ENCODE measurements at places on chromosomes 5 and 9.

DNA sequence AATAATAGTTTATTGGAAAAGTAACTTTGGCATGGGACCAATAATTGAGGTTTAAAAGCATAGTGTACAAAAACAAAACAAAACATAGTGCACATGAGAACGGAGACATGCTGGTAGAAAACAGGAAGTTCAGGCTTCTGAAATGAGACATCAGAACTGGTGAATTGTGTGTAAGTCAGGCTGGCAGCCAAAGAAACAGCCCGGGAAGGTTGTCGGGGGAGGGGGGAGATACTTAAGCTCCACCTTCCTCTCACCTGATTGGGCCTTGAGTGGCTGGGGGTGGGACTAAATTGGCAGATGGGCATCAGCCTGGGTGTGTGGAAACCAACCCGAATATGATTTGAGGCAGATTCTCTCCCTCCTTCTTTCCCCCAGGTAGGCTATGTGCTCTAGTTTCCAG lies 256.3 kb downstream of the SMARCA2 start:
- DNase-seq, result no peak

DNA sequence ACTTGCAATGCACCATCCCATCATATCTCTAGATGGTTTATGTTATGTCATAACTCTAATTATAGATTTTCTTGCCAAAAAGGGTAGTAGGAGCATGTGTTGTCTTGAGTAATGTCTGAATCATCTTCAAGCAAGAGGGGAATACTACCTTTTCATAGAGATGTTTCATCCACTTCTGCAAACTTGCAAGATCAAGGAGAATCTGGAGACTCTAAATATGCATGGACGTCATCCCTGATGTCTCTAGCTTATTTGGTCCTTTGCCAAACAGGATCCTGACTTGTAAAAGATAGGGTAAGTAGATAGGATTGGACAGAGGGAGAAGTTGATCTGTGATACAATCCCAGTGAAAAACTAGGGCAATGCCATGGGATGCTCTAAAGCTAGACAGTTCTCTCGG lies 246.5 kb downstream of the DMRTA1 start:
- no peak for DNase-seq

DNA sequence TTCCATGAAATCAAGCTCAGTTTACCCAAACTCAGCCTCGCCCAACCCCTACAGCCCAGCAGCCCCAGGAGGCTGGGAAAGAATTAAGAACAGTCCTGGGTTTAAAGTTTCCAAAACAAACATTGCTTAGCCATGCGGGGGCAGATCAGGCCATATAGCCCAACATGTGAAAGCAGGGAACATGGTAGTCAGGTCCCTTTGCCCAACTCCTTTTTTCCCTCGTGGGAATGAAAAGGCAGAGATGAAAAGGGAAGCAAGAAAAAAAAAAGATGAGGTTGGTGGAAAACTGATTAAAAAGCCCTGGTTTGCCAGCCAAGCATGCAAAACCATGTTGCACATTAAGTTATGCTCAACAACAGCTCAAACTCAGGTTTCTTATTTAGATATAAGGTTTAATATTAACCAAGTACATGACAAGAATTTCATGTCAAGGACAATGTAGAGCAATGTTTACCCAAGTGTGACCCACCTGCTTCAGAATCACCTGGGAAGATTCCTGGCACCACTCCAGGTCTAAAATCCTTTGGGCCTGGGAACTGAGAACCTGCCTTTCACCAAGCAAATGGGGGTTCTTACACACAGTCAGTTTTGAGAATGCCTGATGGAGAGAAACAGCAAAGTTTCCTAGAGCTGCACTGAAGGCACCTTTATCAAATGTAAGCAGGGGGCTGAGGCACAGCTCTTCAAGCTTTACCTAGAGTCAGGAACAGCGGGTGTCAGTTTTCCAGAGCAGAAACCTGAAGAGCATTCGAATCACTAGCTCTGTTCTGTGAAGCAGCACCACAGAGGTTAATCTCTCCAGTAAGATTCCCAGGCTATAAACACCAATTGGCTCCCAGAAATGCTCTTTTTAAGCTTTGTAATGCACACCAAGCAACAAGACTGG lies 1.7 kb downstream of the FREM1 start:
- DNase-seq, result no peak

DNA sequence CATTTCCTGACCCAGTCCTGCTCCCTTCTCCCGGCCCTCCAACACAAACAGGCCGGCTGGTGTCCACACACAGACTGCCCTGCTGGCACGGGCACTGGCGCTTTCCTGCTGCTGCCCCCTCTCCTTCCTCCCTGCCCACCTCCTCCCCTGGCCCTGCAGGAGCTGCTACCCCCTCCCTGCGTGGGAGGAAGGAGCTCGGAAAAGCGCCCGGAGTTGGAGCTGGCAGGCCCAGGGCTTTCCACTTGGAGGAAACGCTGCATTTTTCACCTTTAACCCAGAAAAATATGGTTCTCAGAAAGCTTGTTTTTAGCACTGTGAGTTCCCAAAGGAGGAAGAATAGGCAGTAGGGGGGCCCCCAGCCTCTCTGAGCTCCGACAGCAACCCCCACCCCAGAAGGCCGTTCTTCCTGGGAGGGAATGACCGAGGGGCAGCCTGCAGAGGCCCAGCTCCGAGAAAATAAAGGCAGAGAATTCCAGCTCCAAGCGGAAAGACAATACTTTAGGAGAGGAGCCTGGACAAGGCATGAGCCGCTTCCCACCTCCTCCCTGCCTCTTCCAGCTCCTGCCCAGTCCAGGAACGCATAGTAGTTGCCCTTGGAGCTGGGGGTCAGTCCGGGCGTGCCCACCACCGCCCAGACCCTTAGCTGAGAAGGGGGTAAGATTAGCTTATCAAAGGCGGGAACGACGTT lies 88.9 kb downstream of the LIFR start:
- no peak for DNase-seq

DNA sequence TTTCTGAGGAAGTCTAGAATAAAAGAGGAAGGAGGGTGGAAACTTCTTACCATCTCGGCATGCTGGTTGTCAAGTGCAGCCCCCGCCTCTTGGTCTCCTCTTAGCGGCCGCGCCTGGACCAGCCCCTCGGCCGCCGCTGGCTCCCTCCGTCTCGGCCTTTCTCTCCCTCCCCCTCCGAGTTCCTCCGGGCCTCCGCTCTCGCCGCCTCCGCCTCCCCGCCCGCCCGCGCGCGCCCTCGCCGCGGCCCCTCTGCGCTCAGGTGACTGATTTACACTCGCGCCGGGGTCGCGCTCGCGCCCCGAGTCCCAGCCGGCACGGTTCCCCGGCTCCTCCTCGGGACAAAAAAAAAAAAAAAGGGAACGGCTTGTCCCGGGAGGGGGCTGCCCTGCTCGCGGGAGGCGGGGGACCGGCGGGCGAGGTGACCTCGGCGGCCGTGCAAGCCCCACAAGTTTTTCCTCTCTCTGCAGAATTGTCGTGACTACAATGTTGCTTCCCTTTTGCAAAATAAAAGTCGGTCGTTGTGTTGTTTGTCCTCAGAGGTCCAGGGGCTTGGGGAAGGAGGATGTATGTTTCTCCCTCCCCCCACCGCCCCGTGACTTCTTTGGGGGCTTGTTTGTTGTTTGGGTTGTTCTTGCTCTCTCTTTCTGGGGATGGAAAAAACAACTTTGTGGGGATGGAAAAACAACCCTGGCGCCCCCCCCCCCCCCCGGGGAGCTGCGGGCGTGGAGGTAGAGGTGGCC lies at the start of gene BNC2:
Gene BNC2 (minus strand): TSS at position 75 of the 740 bp plus-strand sequence. CDS start 22 bp downstream, at position 53.
- DNase-seq, result no peak

GRCh38 chr9:135380311-135380960 lies 99.1 kb upstream of the PPP1R26 start:
- DNase-seq, result no peak

GRCh38 chr5:2153802-2154201 lies 271.1 kb upstream of the IRX4 start:
- no peak for DNase-seq

GRCh38 chr5:79509244-79509885 lies 4.6 kb downstream of the HOMER1 start:
- no peak for DNase-seq

- DNase-seq, result no peak
Measured at GRCh38 chr9:136312436-136312835, 8.5 kb upstream of the CCDC187 start.

GRCh38 chr5:72380492-72381274 lies 60.5 kb downstream of the PTCD2 start:
- DNase-seq, result no peak

- no peak for DNase-seq
Measured at GRCh38 chr5:107673039-107673367, 2.3 kb upstream of the EFNA5 start.

DNA sequence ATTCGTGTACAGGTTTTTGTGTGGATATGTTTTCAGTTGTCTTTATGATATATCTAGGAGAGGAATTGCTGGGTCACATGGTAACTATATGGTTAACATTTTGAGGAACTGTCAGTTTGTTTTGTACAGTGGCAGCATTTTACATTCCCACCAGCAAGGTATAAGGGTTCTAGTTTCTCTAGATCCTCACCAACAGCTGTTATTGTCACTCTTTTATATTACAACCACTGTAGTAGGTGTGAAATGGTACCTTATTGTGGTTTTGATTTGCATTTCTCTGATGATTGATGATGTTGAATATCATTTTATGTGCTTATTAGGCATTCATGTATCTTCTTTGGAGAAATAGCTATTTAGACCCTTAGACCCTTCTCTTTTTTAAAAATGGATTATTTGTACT lies 82.9 kb downstream of the CCDC171 start:
- DNase-seq, result no peak

- no peak for DNase-seq
Measured at GRCh38 chr5:14395411-14395810, 186.2 kb upstream of the OTULINL start.

DNA sequence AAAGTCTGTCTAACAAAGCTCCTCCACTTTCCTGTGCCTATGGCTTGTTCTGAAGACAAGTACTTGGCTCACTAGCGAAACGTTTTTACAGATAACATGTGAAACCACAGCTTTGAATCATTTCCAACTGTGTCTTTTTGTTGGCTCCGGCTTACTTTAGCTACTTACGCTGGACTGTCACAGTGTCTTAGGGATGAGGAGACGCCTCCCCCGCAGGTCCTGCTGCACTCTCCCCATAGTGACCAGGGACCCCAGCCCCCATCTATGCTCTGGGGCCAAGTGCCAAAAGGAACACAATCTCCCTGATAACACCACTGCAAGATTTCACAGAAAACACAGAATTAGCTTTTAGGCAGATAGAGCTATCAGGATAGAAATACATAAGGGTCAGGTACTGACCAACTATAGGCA lies 219.1 kb downstream of the ADAMTS6 start:
- DNase-seq, result no peak

DNA sequence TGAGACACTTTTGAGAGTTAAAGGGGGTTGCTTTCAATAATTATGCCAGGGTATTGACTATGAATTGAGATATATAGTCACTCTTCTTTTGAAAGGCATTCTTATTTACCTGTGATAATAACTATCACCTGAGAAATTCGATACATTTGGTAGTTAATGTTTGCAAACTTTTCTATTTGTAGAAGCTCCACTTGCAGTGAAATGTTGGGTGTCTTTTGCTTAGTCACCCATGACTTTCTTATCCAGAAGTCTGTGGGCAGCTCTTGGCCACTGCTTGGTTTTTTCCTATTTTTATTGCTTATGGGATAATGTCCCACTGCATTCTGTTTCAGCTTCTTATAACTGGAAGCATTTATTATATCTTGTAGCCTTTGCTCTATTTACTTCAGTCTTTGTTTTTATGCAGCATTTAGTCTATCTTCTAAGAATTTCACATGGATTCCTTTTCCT lies 3.9 kb downstream of the MACIR start:
- no peak for DNase-seq

GRCh38 chr9:137445275-137445807 lies 4.2 kb upstream of the ENTPD8 start:
- DNase-seq, result peak; percentile 39

GRCh38 chr5:95973793-95974325 lies 12.2 kb upstream of the ELL2 start:
- no peak for DNase-seq

- no peak for DNase-seq
Measured at GRCh38 chr5:54753034-54753433, 232.4 kb downstream of the ESM1 start.

DNA sequence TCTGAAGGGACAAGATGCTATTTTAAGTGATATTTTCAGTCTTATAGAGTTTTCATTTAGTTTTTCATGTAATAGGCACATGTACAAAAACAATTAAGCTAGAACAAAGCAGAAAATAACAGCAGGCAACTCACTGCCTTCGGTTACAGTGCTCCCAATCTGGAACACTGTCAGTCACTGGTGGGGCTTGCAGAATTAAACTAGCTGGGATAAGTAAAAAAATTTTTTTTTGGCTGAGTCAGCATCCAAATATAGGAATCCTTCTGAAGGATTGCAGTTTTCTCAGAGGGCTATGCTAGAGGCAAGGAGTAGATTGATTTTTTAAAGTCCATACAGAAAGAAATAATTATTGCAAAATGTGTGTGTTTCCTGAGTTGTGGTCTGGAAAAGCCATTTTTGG lies 250.2 kb upstream of the RFX3 start:
- no peak for DNase-seq

DNA sequence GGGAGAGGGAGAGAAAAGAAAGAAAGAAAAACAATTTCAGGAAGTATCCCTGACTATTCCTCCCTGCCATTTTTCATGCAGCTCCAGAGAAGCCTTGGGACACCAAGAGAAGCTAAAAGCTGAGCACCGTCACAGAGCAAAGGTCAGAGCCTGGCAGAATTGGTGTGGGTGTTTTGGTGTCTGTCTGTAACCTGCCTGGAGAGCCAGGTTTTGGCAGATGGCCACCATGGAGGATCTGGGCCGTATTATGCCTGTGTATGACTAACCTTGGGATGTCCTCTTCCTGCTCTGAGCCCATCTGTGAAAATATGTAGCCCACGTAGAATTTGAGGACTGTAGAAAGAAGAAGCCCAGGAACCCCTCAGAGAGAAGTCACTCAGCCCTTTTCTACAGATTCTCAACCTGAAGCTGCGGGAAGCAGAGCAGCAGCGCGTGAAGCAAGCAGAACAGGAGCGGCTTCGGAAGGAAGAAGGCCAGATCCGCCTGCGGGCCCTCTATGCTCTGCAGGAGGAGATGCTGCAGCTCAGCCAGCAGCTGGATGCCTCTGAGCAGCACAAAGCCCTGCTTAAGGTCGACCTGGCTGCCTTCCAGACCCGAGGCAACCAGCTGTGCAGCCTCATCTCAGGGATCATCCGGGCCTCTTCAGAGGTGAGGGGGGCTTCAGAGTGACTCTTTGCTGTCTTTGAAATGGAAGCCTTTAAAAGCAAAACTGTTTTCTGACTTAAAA lies 18.8 kb downstream of the GLE1 start:
- no peak for DNase-seq

- DNase-seq, result no peak
Measured at GRCh38 chr5:96664669-96665068, 2.5 kb downstream of the CAST start.

DNA sequence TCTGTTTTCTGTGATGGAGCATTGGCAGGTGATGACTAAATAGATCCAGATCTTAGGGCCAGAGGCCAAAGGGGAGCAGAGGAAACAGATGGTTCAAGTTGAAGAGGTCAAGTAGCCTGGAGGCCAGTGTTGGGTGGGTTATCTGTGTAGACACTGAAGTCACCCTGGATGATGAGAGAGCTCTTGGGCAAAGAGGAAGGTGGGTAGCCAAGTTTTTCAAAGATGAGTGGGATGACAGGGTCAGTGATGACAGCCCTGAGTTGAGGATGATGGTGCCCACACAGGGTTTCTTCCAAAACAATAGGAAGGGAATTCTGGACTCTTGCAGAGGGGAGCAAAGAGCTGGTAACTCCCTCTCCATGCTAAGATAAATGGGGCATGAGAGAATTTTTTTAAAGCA lies 76.6 kb downstream of the CD180 start:
- no peak for DNase-seq

- DNase-seq, result no peak
Measured at GRCh38 chr9:84718476-84718875, 48.9 kb downstream of the NTRK2 start.
